Left ventricle myocardium superior (tissue), 1 donor: ENCODE measurements at places on chromosomes 1 and 21. TPM values are rescaled to one million over a fixed set of nuclear protein-coding genes. Genes with fewer than 3 reads are reported as not detected.

- peak; percentile 47 for DNase-seq
Observed at GRCh38 chr1:206705191-206705590, 20.5 kb downstream of the MAPKAPK2 start.

DNA sequence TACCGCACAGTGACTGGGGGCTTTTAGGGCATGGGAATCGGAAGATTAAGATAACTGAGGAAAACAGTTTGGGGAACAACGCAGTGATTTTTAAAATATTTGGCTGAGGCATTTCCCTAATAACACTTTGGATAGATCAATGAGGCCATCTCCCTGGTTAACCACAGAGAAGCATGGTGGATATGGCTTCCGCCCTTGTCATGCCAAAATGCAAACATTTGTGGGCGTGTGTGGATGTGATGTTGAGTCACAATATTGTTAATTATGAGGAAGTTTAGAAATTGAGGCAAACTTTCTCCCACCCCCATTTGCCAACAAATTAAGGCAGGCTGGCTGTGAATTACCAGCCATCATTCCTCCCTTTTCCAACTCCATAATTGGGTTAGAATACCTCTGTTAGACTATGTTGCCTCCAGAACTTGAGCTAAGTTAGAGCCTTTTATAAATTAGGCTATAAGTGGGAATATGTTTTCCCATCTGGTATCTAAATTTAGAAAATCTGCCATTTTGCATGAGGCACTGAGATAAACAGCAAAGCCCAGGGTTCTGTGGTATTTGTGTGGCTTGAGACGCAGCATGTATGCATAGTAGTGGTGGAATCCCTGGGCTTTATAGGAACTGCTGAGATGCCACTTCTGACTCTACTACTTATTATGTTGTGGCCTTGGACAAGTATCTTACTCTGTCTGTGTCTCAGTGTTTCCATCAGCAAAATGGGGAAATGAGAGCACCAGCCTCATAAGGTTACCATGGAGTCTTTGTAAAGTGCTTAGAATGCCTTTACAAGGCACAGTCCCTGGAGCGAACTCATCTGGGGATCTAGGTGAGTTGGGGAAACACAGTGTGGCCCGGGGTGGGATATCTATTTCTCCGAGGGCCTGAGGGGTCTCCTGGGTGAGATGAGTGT, 154.6 kb downstream of the C1orf94 start:
- no peak for DNase-seq

DNA sequence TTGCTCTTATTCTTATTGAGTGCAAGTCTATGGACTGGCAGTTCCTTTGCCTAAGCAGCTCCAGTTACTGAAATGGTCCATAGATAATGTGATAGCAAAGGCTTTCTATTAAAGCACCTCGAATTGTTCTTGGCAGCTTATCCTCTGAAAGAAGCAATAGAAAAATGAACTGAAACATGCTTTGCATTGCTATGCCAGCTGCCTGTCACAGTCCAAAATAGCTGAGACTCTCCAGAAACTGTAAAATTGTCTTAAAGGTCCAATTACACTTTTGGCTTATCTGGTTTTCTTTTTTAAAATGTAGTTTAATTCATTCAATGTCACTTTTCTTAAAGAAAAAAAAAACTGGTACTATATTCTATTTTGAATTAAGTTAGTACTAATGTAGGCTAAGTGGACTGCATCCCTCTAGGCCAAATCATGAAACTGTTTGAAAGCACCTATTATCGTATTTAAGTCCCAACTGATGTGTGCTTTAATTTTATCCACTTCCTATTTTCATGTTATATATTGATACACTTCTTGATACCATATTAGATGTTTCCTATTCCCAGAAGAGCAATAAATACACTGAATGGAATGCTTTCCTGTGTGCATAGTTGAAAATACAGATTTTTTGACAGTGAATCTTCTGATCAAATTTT, 208.0 kb upstream of the DEPDC1 start:
- no peak for DNase-seq

Gene TBX19
- total RNA-seq, result 0.55 TPM
